ENCODE measurements at places on chromosomes 6 and 20.
A peak's percentile ranks its signal among the peaks of the same experiment; 100 is the strongest.

- no peak for DNase-seq
These were observed 46.9 kb downstream of the PDE10A start for GRCh38 chr6:165616116-165616515.

DNA sequence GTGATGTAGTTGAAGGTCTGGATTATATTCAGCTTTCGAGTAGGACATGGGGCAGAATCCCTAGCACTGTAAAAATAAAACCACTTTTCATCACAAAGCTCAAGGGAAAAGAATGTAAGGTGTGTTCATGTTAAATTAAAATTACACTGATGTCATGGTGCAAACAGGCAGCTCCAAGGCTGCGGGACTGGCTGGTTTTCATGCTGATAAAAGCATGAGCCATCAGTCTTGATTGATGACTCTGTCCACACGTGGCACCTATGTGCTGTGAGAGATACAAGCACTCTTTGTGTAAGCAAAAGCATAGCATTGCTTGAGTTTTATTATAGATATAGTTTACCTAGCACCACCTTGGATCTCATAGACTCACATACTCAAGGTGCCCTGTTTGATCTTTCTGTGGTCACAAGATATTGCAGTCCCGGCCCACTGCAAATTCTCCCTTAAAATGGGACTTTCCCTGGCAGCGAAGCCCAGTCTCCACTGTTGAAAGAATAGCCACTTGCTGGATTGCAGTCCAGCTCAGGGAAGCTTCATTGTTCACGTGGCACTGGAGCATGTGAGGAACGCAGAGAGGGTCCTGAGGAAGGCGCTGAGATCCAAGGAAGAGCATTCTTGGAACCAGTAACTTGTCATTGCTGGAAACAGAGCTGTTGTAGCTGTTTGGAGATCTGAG, 90.6 kb downstream of the TIAM2 start:
- DNase-seq = no peak

DNA sequence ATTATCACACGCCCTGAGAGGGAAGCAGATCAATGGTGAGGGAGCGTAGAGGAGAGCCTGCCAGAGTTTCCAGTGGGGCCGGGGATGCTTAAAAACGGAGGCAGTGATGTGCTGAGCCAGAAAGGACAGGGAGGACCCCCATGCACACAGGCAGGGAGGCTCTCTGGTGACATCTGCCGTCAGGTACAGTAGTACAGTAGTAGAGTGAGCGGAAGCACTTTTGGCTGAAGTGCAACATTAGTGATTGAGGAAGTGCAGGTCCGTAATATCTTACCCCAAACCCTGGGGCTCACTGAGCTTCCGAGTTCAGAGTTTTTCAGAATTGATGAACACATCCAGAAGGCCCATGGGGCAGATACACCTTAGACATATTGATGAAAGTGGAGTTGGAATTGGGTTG, 42.1 kb downstream of the GFRA4 start:
- no peak for DNase-seq

DNA sequence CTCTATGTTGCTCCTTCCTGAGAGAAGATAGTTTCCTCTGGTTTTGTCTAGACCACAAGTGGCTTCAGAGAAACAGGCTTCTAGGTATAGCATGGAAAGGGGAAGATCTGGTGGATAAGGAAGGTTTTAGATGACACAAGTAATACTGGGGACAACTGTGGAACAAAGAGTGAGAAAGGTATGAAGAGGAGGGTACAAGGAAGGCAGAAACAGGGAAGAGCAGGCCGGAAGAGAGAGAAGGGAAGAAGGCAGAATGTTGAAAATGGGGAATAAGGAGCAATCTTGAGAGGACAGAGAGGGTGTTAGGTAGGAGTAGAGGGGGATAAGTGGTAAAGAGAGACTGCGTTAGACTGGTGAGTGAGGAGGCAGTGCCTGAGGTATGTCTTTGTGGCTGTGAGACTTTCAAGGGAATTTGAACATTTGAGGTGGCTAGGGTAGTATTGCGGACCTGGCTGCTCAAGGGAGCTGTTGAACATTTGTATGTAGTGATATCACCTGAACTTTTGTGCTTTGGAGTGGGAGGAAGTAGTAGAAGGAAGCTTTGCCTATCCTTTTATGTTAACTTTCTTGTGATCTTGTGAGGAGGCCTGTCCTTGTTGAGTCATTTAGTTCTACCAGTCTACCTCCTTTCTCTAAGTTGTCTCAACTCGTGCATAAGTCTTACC, 69.5 kb downstream of the FOXO3 start:
- DNase-seq = peak; percentile 33

DNA sequence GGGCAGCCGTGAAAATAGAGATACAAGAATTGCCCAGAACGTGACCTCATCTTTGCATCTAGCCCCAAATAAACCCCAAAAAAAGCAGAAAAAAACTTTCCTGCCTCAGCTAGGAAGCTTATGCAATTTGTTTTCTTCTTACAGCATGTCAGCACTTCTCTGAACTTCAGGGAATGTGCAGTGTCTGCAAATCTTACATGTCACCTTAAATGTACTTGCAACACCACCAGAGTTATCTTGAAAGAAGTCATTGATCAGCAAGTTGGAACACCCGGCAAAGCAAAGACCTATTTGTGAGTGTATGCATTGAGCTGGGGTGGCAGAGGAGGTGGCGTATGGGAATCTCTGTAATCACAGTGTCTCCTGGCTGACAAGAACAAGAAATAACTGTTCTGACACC, 123.4 kb downstream of the PKHD1 start:
- no peak for DNase-seq

- no peak for DNase-seq
These were observed 90.5 kb upstream of the CCN2 start for GRCh38 chr6:132041706-132042105.

DNA sequence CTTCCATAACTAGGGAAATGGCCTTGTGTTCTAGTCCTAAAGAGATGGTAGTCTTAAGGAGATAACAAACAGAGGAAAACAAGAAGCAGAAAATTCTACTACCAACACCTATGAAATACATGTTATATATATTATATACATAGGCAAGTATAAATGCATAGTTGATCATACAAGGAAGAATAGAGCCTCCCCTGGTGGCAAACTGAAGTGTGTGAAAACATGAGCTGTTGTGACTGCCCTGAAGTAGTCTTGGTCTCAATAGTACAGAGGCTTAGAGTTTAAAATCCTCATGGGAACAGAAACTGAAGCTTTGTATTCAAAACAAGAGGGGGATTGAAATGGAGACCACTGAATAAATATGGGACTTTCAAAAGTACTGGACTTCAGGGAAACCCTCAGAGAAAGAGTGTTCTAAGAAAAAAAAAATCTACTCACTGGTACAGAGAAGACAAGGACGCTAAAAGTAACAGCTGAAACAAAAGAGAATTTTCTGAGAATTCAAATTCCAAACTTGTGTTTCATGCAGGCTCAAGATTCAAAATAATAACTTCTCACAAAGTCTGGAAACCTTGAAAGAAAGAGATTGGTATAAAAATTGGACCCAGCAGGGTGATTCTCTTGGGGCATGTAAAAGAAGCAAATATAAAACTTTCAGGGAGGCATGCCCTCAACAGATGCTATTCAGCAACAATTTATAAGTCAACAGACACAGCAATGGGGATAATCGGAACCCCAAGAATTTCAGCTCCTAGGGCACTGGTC, 59.7 kb upstream of the SAMD3 start:
- peak; percentile 45 for DNase-seq

DNA sequence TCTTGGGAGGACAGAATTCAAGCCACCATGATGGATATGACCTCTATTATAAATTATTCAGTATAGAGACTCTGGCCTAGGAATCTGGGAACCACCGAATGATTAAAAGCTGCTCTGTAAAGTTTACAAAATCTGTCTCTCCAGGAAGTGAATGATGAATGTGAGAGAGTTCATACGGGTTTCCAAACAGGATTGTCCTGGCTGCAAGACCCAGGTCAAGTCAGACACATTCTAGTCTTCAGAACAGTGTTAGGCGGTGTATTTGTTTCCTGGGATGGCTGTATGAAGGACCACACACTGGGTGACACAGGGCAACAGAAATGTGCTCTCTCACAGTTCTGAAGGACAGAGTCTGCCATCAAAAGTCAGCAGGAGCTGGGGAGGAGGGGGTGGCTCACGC, 222.4 kb downstream of the ZNF217 start:
- no peak for DNase-seq

- no peak for DNase-seq
These were observed 1.5 kb downstream of the RAMACL start for GRCh38 chr6:166584853-166585429.

Measured in hematopoietic multipotent progenitor cell treated with erythropoietin and hydrocortisone succinate and interleukin-3 and kit ligand, for 15 days (in vitro differentiated cells).